RPMI7951 (cell line): ENCODE measurements at places on chromosomes 7 and 10. TPM values are rescaled to one million over a fixed set of nuclear protein-coding genes. Genes with fewer than 3 reads are reported as not detected.

ZNF117 gene
- total RNA-seq, result 2.4 and 3.7 TPM in 2 replicates

SLIT1 gene
- 0.12 and 0.29 TPM in 2 replicates for total RNA-seq

GIMAP6 gene
- total RNA-seq, result 0.48 TPM in 1 of 2 replicates, not detected in the other

ZNF518A gene
- total RNA-seq, result 14.9 and 19.5 TPM in 2 replicates

LRIT1 gene
- total RNA-seq, result not detected in 2 replicates

DNAJC12 gene
- 3.5 and 3.9 TPM in 2 replicates for total RNA-seq

OLAH gene
- not detected in 2 replicates for total RNA-seq

KCNMA1 gene
- 33.7 and 47.7 TPM in 2 replicates for total RNA-seq

TMEM225B gene
- 0.72 TPM in 1 of 2 replicates, not detected in the other for total RNA-seq

OR2A7 gene
- total RNA-seq, result 0.24 TPM in 1 of 2 replicates, not detected in the other

PPP1R3C gene
- not detected in 2 replicates for total RNA-seq

SPDYE2 gene
- not detected in 2 replicates for total RNA-seq
